CD8-positive, alpha-beta memory T cell (primary cell): ENCODE measurements at places on chromosomes 3 and 15. TPM values are rescaled to one million over a fixed set of nuclear protein-coding genes. Genes with fewer than 3 reads are reported as not detected.

DNA sequence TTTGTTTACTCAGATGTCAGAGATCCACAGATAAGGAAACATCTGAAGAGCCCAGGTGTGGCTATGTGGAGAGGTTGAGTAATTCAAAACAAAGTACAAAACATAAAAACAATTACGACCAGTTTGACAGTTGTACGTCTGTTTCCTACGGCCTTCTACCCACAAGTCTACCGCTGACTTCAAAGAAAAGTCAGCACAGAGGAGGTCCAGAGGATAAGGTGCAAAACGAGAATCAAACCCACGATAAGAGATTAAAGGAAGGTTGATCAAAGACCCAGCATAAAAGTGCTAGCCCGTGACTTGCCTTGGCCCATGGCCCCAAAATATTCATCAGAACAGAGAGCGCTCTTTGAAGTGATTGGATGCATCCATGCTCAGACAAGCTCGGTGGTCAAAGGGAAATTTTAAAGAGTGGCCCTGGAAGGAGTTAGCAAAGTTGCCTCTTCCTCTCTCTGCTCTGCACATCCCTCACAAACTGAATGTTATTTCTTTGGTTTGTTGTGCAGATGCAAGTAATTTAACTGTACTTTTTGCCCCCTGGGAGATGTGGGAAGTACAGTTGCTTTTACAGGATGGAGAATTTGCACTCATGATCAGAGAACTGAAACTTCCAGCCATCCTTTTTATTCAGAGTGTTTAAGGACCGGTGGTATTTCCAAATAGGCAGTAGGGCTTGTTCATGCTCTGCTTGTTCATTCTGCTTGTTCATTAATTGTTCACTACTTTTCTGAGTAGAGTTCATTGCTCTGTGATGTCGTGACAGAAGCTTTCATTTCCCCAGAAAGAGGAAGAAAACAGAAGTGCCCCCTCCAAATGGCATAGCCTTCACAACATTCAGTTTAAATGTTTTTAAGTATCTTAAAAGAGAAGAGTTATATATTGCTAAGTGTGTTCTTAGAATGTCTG lies 31.1 kb downstream of the MME start:
- DNase-seq, result no peak
- no peaks in the 10 kb centered on the region for H3K27me3 ChIP-seq
- H3K36me3 ChIP-seq, result no peaks in the 10 kb centered on the region
- no peak overlapping the region for H3K4me3 ChIP-seq
- H3K4me1 ChIP-seq, result no peaks in the 10 kb centered on the region

DNA sequence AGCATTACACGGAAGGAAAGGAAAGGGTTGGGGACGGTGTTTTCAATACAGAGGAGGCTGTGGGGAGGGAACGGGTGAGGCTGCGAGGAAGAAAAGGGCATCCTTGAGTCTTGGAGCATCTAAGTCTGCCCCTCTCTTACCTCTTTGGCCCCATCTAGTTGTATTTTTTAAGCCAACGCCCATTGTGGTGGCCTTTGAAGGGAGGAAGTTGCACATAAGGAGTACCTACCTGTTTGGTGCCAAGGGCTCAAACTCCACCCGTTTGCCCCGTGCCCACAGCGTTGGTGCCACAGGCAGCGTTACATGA lies 146.1 kb upstream of the UMPS start:
- no peaks in the 10 kb centered on the region for H3K36me3 ChIP-seq
- no peaks in the 10 kb centered on the region for H3K4me1 ChIP-seq
- H3K4me3 ChIP-seq, result peak overlapping the region; percentile 20

- H3K4me3 ChIP-seq, result peak within 1 kb of the TSS; percentile 80
- H3K27ac ChIP-seq, result peak within 1 kb of the TSS; percentile 89
- peaks cover 48% of the 10 kb centered on the region for H3K4me1 ChIP-seq
- no peaks in the 10 kb centered on the region for H3K27me3 ChIP-seq
- peak; percentile 94 for DNase-seq
- H3K36me3 ChIP-seq, result no peaks in the 10 kb centered on the region
These were observed at the start of gene SEC62 for GRCh38 chr3:169966428-169966950. Gene SEC62 (plus strand): TSS chr3:169966807. CDS start chr3:169966823, 16 bp downstream.

The DUOXA2 gene
- not detected for total RNA-seq
